ENCODE measurements at places on chromosomes 3 and 15.
A peak's percentile ranks its signal among the peaks of the same experiment; 100 is the strongest.

DNA sequence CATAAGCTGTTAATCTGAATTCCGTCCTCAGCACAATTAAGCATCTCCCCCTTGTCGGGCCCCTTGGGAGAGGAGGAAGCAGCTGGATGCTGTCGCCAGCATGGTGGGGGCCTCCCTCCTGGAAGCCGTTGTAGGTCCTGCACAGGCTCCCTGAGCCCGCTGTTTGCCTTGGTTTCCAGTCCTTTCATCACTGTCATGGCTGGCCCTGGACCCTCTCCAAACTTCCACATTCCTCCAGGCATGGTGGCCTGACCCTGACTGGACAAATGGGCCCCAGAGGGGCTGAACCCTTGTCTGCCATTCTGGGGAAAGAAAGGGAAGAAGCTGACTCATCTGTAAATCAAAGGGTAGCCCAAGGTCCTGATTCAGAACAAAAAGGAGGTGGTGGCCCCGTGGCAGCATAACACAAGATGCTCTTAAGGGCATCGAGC is 300.5 kb upstream of the LRRFIP2 start:
- no peak for DNase-seq

- DNase-seq: no peak
Observed at GRCh38 chr3:150124142-150124541, 153.4 kb upstream of the PFN2 start.

DNA sequence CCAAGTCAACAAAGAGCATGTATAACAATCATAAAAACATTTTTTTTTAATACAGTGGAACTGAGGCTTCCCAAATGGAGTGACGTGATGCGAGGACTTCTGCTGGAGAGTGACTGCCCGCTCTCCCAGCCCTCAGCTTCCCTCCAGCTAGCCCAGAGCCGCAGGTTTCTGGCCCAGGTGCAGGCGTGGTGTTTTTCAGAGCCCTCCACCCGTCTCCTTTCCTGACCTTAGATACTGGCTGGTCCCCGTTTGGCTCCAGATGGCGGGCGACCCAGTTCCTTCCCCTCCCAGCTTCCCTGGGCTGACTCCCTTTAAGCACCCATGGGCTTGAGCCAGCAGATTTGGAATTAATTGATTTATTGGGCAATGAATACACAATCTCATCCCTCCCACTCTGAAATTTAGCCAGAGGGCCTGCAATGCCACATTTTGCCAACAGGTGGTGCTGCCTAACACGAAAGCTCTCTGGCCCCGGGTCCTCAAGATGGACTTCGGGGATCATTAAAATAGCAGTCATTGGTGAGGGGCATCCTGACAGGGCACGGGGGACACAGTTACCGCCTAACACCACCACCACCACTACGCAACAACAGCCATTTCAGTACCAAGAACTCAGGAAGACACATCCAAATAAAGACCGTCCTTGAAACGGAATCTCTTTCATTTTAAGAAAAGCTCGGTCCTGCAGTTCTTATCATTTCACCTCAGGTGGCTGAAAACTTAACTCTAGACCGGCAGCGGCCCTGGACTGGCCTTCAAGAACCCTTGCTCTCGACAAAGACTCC is 47.5 kb upstream of the MUC4 start:
- peak; percentile 70 for DNase-seq

GRCh38 chr3:89364314-89364713 is 256.9 kb downstream of the EPHA3 start:
- DNase-seq: no peak

- peak; percentile 8 for DNase-seq
Observed at GRCh38 chr3:36959821-36960220, 15.0 kb upstream of the TRANK1 start.

- no peak for DNase-seq
Observed at GRCh38 chr3:128152419-128153155, 694 bp upstream of the EEFSEC start.

- no peak for DNase-seq
Observed at GRCh38 chr3:129435367-129435766, 4.4 kb downstream of the MBD4 start.

DNA sequence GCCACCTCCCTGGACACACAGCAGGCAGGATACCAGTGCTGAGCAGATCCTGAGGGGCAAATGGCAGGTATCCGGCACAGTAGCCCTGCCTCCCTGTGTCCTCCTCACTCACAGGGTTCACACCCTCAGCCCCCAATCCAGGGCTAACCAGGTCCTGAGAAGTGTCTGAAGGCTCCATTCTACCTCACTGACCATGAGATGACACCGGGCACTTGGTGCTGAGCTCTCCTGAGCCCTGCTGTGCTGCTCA is 115.4 kb upstream of the ATP2B2 start:
- DNase-seq: no peak

DNA sequence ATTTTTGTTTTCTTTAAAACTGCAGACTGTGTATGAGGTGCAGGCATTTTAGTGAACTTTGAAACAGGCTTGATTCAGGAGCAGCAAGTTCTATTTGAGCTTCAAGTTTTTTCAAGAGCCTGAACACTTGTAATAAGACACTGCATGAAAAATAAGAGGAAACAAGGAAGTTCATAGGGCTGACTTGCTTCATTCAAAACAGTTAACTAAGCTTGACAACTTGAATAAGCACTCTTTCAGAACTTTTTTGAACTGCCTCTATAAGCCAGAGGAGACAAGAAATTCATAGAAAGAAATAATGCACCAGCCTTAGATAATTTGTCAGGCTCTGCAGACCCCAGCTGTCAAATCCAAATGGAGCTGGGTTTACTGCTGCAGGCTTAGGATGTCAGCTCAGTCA is 130.2 kb downstream of the SSR3 start:
- DNase-seq: peak; percentile 29

GRCh38 chr3:101972430-101973162 is 123.3 kb downstream of the NFKBIZ start:
- DNase-seq: no peak

DNA sequence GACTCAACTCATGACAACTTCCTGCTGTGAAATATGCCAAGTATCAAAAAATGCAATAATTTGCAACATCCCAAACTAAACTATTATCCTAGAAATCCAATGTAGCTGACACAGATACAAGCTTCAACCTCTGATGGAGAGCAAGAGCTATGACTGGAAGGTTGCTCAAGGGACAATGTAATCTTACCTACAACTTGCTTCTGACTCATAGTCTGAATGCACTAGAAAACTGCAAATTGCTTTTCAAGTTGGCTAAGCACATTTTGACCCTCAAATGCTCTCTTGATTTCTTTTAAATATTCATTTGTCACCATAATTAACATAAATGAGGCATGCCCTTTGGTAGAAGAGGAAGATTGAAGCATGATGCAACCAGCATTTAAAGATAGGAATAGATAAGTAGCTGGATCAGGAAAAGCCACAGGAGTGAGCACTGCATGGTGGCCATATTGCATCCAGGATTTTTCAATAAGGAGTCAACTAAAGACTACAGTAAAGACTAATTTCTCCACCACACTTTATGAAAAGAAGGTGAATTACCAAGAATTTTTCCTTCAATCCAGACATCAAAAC is 630.8 kb upstream of the GBE1 start:
- DNase-seq: no peak

- DNase-seq: no peak
Observed at GRCh38 chr3:12972781-12973702, 100.2 kb downstream of the IQSEC1 start.

DNA sequence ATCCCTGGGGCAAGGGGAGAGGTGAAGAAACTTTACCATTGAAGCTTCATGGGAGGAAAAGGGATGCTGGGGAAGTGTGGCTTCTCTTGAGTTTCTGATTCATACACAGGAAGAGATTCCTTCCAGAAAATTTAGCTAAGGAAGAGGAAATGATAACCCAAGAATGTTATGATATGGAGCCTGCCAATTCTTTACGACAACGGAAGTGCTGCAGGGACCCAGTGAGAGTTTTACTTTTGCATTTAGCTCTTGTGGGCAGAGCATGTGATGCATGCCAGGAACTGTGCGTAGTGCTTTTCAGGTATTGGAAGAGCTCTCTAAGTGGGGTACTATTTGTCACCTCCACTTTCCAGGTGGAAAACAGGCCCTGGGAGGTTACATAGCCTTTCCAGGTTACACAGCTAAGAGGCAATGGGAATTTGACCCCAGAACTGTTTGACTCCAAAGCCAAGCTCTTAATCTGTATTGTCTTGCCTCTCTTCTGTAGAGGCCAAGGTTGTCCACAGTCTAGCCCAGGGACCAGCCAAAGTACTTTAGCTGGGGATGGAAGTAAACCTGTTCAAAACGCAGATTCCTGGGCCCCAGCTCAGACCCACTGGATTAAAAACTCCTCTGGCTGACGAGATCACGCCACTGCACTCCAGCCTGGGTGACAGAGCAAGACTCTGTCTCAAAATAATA is 23.0 kb downstream of the CMTM7 start:
- DNase-seq: no peak

- no peak for DNase-seq
Observed at GRCh38 chr3:171354049-171354705, 106.0 kb downstream of the TNIK start.

DNA sequence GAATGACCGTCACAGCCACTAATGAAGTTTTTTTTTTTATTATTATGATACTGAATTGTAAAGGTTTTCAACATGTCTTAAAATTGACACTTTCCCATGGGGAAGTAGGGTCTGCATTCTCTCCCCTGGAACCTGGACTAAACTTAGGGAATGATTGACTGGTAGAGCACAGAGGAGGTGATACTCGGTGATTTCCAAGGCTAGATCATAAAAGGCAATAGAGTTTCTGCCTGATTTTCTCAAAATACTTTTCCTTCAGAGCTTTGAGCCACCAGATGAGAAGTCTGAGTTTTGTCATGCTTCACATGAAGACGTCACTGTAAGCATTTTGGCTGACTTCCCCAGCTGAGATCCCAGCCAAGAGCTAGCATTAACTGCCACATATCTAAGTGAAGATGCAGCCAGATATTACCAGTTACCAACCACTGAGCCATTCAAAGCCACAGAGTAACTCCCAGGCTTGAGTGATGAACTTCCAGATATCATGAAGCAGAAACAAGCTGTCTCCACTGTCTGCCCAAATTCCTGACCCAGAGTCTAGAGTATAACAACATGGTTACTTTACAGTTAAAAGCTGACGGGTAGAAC is 105.8 kb downstream of the LSAMP start:
- no peak for DNase-seq

DNA sequence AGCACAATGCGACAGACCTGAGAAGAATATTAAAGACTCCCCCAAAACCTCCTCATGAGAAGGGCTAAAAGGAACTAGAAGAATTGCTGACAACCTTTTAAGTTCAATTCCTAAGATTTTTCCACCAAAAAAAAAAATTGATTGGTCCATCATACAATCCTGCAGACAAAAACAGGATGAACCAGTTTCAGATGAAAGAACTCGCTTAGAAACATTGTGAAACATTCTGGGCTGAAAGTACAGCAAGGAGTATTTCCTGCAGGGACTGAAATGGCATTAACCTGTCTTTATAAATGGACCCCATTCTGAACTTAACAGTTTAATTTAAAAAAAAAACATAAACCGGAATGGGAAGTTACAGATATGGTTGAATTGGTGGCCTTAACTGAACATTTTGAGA is 96.0 kb upstream of the FAM174B start:
- no peak for DNase-seq

- DNase-seq: no peak
Observed at GRCh38 chr15:40633178-40633577, 39.1 kb downstream of the KNL1 start.

GRCh38 chr15:36230776-36231175 is 348.6 kb upstream of the CDIN1 start:
- DNase-seq: no peak

- DNase-seq: no peak
Observed at GRCh38 chr15:100463515-100463914, 65.2 kb downstream of the CERS3 start.

GRCh38 chr15:37045859-37046740 is 54.2 kb downstream of the MEIS2 start:
- DNase-seq: no peak

DNA sequence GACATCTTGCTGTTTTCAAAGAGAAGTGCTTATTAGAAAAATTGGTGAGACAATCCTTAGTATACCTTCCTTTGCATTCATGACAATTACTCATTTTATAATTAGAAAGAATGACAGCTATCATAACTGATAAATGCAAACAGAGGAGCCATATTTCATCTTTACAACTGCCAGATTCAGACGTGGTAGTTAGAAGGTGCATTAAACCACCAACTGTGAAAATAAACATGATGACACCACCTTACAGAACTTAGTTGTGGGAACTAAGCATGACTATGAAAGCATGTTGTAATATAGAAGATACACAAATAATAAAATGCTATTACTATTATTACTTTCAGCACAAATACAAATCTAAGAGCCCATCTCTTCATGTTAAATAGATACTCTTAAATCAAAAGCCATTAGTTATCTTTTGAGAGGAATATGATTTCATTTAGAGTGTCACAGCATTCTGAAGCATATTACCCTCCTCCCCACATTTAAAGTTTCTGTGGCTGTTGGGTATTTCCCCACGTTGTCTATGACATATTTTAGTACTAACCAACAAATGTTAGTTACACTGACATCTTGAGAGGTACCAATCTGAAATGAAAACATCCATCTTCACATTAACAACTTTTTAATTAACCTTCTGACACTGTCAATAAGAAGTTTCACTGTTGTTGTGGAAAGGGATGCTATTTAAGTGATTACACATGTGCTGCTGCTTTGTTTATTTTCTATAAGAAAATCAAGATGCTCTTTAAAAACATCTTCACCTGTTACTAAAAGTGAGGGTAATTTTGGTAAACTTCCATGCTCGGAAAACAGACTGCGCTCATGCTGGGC is 163.8 kb downstream of the LSAMP start:
- DNase-seq: no peak

GRCh38 chr3:1082108-1082507 is 10.7 kb upstream of the CNTN6 start:
- DNase-seq: no peak

DNA sequence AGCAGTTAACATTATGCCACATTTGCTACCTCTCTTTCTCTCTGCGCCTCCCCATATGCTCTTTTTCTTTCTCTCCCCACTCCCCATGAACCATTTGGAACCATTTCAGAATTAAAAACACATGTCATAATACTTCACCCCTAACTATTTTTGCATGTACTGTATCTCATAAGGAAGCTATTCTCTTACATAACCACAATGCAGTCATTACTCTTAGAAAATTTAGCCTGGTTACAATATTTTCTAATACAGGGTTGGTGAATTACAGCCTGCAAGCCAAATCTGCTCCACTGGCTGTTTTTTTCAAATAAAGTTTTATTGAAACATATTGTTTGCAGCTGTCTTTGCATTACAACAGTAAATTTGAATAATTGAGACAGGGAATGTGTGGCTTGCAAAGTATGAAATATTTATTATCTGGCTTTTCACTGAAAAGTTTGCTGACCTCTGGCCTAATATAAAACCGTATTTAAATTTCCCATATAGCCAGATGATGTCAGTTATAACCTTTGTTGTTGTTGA is 62.8 kb downstream of the SGO1 start:
- DNase-seq: no peak
